ENCODE measurements at places on chromosomes 3 and 15.

DNA sequence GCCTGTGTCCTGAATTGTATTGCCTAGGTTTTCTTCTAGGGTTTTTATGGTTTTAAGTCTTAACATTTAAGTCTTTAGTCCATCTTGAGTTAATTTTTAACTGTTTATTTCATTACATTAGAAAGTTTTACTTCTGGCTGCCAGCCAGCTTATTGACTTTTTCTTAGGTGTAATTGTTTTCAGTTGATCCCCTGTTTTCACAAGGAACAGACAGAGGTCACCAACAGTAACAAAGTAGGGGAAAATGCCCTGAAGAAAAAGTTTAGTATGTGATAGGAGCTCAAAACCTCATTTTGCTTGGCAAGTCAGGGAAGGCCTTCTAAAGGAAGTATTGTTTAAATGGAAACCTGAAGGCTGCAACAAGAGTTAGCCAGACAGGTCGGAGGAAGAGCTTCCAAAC is 10.4 kb downstream of the WDR48 start:
- DNase-seq, result no peak

DNA sequence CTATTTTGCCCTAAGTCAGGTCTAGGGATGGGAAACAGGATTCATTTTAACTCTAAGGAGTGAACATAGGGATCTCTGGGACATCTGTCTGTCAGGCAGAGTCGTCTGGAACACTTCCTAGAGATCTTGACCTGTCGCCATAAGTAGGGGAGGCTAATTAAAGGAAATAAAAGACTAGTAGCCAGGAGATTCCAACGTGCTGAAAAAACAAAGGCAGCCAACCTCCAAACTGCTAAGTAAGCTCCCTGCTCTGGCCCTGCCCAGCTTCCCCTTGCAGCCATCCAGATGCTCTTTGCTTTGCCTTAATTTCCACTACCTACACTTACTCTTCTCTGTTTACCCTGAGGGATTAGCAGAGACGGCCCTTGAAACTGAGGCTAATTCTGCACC is 18.4 kb upstream of the TSEN2 start:
- no peak for DNase-seq

DNA sequence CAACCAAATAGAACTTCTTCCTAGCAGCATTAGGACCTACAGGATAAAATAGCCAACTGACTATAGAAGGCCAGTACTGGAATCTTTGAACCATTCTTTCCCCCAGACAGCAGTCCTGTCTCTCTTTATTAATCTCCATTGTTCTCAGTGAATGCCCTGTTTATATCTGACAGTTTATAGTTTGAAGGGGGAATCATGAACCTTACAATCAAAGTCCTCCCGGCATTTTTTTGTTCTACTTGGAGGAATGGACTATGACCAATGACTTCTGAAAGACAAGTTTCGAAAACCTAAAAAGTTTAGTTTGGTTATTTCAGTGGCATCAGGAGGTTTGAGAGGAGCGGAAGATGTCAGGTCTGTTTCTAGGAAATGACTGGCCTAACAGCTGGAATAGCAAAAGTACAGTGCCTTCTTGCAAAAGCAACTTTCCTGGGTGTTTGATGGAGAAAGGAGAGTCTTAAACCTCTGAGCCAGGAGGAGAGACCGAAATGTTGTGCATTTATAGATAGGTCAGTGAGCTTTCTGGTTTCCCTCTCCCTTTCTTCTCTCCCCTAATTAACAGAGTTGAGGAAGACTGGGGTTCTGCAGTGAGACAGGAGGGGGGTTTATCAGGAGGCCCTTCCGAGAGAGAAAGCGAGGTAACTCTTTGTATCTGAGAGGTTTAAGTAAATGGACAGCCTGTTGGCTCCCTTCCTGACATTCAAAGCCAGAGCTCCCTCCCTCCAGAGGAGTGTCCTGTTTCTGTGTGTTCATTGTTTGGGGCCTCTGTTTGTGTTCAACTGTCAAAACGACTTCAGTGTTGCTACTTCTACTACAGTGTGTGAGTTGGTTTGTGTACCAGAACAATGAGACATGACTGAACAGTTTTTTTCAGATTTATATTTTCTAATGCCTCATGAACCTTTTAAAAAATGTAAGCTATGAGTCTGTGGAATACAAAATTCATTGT is 383.0 kb upstream of the RARB start:
- no peak for DNase-seq

DNA sequence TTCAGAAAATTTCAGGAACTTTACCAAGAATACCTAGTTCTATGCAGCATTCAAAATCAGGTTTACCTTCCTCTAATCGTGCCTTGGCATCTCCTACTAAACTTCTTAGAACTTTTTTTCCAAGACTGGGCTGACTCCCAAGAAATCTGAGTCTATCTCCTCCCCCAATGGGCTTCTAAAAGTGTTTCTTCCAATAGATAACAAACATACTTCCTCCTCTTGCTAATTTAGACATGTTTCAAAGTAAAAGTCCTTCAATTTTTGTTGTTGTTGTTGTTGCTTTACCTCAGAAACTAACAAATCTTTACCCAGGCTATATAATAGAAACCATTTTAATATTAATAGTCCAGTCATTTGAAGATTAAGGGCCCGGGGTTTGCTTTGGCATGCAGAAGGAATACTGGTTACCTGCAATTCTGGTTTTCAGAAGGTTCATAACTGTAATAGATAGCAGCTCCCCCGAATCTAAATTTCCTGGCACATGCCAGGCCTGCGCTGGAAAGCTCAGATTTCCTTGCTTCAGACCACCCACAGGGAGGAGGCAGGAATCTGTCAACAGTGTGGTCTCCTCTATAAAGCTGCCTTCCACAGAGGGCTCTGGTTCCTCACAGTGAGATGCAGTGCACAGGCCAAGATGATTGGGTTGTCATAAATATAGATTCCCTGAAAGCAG is 188.7 kb downstream of the THRB start:
- no peak for DNase-seq

GRCh38 chr15:48225771-48226170 is 19.7 kb downstream of the SLC12A1 start:
- DNase-seq, result no peak

DNA sequence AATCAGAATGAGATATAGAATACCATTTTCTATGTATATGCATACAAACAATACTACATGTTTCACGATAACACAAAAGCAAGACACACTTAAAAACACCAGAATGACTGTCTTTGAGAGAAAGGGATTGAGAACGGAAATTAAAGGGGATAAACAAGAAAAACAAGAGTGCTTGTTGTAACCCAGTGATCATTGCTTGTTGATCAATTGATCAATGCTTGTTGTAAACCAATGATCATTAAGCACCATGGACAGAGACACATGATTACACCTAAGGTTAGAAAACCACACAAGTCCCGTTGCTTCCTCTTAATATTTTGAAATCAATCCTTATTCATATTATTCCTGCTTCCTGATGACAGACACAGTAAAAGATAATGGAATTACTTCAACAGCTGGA is 1.1 kb upstream of the OR4F15 start:
- no peak for DNase-seq

- no peak for DNase-seq
Observed at GRCh38 chr3:11053926-11054503, 61.5 kb downstream of the SLC6A1 start.

- no peak for DNase-seq
Observed at GRCh38 chr3:185400866-185401265, 37.9 kb downstream of the MAP3K13 start.

DNA sequence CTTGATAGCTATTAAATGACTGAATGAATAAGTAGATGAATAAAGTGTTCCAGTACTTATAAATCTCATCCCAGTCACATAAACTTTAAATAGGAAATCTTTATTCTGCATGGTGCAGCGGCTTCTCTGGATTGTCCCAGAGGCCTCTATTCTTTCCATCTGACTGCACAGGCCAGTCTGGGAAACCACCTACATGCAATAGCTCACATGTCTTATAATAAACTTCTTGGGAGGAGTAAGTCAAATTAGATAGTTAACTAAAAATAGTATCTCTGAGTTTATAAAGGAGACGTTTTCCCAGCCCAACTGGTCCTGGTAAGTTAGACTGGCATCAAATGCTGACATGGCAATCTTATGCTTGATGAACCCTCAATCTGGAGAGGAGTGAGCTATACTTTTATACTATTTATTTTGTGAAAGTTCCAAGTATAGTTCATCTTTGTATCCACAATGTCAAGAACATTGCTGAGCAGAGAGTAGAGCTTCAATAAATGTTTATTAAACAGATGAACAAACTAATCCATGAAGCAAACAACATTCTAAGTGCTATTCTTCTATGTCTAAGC is 417.6 kb downstream of the TIGIT start:
- no peak for DNase-seq

DNA sequence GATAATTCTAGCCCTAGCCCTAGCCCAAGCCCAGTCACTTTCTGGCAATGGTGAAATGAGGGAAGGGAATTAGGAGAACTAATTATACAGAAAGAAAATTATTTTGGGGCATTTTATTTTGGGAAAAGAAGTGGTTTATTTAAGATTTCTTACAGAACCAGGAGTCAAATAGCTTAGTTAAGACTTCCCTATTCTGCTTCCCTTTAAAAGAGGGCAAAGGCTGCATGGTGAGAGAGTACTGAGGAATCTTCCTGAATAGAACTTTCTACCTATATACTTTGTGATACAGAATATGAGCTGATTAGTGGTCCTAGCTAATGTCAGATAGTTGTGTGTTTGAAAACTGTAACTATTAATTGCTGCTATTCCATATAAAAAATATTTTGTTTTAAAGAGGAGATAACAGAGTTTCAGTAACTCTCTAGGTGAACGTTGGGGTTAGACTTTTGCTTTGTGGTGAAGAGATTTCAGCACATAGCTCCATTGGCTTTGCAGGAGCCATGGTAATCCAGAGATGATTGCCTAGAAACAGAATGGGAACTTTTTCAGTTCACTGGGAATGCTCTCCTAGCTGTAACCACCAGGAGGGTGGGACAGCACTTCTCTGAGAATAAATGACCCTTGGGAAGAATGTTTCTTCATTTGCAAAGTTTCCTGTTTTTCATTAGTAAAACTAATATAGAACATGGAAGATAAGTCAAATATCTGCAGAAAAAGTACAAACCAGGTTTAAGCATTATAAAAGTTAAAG is 5.3 kb upstream of the GCSAM start:
- no peak for DNase-seq

GRCh38 chr3:172705170-172705569 is 5.7 kb downstream of the NCEH1 start:
- no peak for DNase-seq

GRCh38 chr3:131505421-131505820 is 2.6 kb upstream of the MRPL3 start:
- DNase-seq, result no peak

GRCh38 chr3:133949438-133949837 is 53.8 kb upstream of the RAB6B start:
- DNase-seq, result no peak

GRCh38 chr3:161305095-161305991 is 66.0 kb downstream of the SPTSSB start:
- DNase-seq, result no peak

DNA sequence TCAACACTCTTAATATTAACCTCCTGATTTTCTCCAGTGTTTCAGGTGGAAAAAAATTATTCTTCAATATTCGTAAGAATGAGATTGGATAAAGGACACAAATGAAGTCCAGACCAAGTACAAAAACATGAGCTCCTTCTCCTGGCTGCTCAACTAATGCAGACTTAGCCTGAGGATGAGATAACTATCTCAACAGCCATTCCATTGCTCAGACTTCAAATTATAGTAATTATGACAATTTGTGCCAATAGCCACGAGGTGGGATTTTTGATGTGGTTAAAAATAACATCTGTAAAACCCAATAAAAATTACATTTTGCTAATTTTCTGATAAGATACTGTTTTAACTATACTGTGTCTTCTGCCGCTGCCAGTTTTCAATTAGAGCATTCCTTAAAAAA is 323.6 kb downstream of the SOX2 start:
- DNase-seq, result no peak

DNA sequence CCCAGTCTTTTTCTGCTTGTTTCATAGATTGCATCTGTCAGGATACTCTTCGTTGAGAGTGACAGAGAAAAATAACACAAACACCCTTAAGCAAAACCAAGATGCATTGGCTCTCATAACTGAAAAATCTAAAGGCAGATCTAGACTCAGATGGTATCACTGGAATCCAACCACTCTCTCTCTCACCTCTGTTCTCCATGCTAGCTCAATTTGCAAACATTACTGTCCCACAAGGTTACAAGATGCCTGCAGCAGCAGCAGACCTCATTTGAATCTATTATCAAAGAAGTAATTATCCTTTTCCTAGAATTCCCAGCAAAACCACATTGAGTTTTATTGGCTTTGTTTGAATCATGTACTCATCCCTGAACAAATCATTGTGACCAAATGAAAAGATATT is 19.1 kb upstream of the PCOLCE2 start:
- DNase-seq, result no peak

GRCh38 chr3:59052803-59053411 is 3.1 kb upstream of the CFAP20DC start:
- DNase-seq, result no peak

DNA sequence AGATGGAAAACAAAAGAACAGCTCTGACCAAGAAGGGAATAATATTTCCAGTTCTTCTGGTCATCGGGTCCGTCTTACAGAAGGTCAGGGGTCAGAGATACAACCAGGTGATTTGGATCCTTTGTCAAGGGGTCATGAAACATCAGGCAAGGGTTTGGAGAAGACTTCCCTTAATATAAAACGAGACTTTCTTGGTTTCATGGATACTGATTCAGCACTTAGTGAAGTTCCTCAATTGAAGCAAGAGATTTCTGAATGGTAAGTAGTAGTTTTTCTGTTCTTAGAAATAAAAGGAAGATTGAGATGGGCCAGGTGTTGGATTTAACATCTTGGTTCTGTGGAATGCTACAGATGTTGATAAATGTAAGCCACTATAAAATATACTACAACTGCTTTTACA is 9.5 kb downstream of the MGA start:
- DNase-seq, result no peak

GRCh38 chr3:118181274-118181673 is 853.4 kb downstream of the IGSF11 start:
- no peak for DNase-seq

DNA sequence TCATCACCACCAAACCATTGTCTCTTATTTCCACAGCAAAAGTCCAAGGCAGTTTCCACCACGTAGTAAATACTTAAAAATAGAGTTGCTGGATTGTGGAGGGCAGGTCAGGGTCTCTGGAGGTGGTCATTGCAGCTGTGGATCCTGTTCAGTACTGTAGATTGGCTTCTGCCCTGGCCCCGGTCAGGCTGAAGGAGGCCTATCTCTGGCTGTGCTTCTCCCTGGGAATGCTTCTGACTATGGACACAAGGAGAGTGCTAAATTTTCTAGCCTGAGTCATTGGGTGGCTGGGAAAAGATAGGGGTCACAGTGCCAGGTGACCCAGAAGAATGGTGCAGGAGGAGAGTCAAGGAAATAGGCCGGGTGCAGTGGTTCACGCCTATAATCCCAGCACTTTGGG is 26.3 kb upstream of the GMPPB start:
- no peak for DNase-seq

GRCh38 chr3:30098653-30099455 is 507.5 kb upstream of the TGFBR2 start:
- DNase-seq, result no peak

GRCh38 chr3:23662079-23662617 is 143.6 kb upstream of the UBE2E1 start:
- DNase-seq, result no peak

- DNase-seq, result no peak
Observed at GRCh38 chr3:15454965-15455364, 27.6 kb downstream of the EAF1 start.

All from AG09309 (cell line).